ENCODE measurements at places on chromosomes 3 and 15.
A peak's percentile ranks its signal among the peaks of the same experiment; 100 is the strongest.

GRCh38 chr3:187264021-187264420 lies 27.5 kb downstream of the MASP1 start:
- no peak for DNase-seq

DNA sequence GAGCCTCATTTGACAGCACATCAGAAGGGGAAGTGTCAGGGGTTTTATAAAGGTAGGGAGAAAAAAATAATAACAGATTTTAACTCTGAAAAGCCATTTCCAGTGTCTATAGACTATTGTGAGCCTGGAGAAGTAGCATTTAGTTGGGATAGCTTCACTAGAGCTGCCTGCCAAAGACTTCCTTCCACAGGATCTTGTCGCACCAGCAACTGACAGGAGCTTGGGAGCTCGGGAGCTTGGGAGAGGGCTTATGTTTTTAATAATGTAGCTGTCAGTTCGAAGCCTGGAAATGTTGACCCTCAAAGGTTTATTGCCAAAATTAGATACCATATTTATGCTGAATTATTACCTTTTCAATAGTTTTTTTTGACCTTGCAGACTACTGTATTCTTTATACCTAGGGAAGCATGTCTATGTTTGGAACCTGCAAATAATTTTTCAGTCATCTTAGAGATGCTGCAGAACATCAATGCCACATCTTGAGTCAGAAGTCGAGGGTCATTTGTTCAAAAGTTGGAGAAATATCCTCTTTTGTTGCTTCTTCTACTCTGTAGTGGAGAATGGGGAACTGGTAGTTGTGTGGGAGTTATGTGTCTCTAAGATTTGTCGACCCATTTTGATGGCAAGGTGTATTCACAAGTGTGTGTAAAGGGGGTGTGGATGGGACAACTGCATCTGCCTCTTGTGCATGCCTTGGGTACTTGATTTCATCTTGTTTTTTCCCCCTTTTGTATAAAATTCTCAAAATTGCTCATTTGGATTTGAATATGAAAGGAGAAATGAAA lies 41.7 kb downstream of the ARPP21 start:
- no peak for DNase-seq

DNA sequence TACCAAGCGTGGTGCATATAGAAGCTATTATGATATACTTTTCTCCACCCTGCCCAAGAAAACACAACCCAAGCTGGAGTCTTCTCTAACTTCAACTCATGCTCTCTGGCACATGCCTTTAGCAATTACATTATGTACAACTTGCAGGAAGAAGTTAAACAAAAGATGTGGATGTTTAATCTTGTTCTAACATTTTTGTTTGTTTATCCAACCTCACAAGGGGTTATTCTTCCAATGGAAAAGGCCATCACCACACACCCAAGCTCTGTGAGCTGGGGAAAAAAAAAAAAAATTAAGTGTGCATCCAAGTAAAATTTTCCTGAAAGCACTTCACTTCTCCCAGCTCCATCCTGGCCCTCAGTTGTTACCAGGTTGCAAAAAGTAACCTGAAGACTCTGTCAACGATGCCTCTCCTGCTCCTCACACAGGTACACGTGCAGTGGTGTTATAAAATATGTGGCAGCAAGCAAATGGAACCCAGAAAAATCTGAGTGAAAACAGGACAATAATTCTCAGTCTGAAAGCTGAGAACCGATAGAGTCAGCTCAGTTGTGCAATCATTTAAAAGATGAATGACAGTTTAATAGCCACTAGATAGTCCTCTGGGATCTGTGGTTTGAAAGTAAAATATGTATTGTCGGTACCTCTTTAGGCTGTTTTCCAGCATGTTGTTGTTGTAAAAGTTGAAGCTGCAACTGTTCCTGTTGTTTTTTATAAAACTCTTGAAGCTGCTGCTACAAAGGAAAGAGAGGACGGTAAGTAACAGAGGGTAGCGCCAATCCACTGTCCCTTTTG lies 531.4 kb downstream of the FOXP1 start:
- no peak for DNase-seq

GRCh38 chr3:163490119-163490518 lies 1588.2 kb downstream of the SI start:
- DNase-seq, result peak; percentile 29

DNA sequence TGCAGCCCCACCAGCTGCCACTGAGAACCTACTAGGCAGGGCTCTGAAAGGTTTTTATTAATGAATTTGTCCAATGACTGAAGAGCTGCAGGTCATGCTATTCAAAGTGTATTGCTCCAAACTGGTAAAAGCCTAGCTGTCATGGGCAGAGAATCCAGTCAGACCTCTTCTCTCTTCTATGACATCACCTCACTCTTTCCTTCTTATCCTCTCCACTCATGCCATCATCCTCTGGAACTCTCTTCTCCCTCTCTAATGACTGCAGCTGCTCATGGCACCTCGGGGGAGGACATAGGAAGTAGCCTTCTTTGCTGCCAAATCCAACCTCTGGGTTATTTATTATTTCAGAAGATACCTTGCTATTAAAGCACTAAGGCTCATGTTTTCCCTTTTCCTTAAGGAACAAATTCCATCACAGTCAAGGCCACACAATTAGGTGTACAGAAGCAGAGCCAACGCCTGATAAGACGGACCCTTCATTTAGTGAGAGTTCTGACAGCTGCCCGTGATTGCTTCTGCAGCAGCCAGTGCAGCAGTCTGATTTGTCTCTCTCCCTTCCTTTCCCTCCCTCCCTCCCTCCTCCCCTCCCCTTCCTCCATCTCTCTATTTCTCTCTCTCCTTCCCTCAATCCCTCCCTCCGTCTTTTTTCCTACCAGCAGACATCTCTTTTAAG lies 87.0 kb upstream of the ONECUT1 start:
- no peak for DNase-seq

DNA sequence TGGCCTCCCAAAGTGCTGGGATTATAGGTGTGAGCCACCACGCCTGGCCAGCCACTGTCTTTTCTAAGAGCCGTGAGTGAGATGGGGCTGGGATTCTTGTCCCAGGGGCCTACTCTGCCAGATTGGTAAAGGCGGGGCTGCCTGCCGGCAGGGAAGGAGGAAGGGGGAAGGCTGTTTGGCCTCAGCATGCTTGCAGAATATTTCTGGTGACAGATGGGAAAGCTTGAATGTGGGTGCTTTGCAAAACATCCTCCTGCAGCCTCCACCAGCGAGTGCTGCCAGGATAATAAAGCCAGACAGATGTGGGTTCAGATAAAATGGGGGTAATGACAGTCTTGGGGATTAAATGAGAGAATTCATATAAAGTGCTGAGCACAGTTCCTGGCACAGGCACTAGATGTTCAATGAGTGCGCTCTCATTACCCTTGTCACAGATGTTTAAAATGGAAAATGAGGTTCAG lies 19.8 kb upstream of the ACOX2 start:
- DNase-seq, result no peak

DNA sequence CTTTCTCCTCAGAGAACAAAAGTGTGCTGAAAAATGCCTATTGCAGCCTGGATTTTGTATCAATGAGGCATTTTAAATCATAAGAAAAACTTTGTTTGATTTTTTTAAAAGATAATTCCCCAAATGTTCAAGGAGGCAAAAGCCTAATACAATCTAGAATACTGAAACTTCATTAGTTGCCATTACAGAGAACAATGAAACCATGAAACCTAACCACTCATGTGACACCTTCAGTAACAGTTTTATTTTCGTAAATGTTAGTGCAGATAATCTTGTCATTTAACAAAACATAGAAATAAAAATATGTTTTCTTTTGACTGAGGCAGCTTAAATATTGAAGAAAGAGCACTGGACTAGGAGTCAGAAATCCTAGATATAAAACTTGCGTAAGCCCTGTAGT lies 655.9 kb downstream of the RBMS3 start:
- DNase-seq, result no peak

All from caudate nucleus (tissue), 63 donors.